ENCODE measurements at places on chromosomes 3 and 15.

GRCh38 chr15:28983432-28984311 is 97.9 kb downstream of the APBA2 start:
- H3K4me3 ChIP-seq, result no peak overlapping the region
- no peaks in the 10 kb centered on the region for H3K36me3 ChIP-seq
- H3K4me1 ChIP-seq, result peaks cover 45% of the 10 kb centered on the region
- no peak for DNase-seq

- H3K36me3 ChIP-seq, result no peaks in the 10 kb centered on the region
- no peak overlapping the region for H3K27ac ChIP-seq
- no peak for DNase-seq
- H3K27me3 ChIP-seq, result no peaks in the 10 kb centered on the region
These were observed 4.2 kb upstream of the SLC6A6 start for GRCh38 chr3:14397940-14398796.

- H3K4me1 ChIP-seq, result no peaks in the 10 kb centered on the region
- H3K27ac ChIP-seq, result no peak overlapping the region
- no peaks in the 10 kb centered on the region for H3K27me3 ChIP-seq
These were observed 61.2 kb upstream of the SEC22A start for GRCh38 chr3:123140550-123140949.

DNA sequence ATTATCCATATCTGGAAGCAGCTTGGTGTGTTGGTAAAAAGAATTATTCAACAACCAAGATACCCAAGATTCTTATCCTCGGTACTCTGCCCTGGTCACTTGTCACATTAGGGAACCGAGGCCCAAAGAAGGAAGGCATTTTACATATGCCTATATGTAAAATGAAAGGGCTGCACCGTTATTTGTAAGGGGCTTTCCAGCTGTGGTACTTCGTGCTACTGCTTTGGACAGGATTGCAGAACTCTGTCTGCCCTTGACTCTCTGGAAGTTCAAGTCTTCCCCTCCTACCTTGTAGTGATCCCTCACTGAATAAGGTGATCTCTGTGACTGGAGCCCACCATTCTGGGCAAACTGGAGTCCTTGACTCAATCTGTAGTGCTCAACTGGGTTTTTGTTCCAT is 198.9 kb upstream of the TOPAZ1 start:
- no peaks in the 10 kb centered on the region for H3K4me1 ChIP-seq
- no peak overlapping the region for H3K4me3 ChIP-seq
- no peak for DNase-seq
- H3K27ac ChIP-seq, result no peak overlapping the region
- no peaks in the 10 kb centered on the region for H3K36me3 ChIP-seq

DNA sequence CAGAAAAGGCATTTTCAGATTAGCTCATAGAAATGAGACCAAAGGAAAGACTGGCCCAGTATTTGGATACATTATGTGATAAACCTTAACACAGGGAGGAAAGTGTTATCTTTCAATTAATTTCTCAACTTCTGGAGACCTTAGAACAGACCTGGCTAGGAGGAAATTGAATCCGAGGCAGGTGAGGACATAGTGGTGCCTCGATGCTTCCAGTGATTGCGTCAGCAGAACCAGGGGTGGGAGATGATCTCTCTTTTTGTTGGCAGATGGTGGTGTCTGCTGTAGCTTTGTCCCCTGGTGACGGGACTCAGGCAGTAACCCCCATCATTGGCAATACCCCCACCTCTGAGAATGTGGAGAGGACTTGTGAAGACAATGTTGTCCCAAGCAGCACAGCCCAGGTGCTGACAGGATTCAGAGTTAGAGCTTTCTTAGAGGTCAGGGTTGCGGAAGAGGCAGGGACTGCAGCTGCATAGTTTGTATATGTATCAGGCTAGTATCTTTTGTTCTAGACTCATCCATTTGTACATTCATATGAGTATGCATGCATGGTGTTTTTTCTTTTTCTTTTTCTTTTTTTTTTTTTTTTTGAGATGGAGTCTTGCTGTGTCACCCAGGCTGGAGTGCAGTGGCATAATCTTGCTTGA is 27.9 kb upstream of the MUC20 start:
- no peak overlapping the region for H3K27ac ChIP-seq
- no peak for DNase-seq
- H3K4me3 ChIP-seq, result no peak overlapping the region
- no peaks in the 10 kb centered on the region for H3K4me1 ChIP-seq

- no peaks in the 10 kb centered on the region for H3K27me3 ChIP-seq
- no peaks in the 10 kb centered on the region for H3K36me3 ChIP-seq
- no peak overlapping the region for H3K27ac ChIP-seq
- H3K4me3 ChIP-seq, result no peak overlapping the region
- no peak for DNase-seq
- no peaks in the 10 kb centered on the region for H3K4me1 ChIP-seq
These were observed 18.2 kb downstream of the ABTB1 start for GRCh38 chr3:127690823-127691452.

DNA sequence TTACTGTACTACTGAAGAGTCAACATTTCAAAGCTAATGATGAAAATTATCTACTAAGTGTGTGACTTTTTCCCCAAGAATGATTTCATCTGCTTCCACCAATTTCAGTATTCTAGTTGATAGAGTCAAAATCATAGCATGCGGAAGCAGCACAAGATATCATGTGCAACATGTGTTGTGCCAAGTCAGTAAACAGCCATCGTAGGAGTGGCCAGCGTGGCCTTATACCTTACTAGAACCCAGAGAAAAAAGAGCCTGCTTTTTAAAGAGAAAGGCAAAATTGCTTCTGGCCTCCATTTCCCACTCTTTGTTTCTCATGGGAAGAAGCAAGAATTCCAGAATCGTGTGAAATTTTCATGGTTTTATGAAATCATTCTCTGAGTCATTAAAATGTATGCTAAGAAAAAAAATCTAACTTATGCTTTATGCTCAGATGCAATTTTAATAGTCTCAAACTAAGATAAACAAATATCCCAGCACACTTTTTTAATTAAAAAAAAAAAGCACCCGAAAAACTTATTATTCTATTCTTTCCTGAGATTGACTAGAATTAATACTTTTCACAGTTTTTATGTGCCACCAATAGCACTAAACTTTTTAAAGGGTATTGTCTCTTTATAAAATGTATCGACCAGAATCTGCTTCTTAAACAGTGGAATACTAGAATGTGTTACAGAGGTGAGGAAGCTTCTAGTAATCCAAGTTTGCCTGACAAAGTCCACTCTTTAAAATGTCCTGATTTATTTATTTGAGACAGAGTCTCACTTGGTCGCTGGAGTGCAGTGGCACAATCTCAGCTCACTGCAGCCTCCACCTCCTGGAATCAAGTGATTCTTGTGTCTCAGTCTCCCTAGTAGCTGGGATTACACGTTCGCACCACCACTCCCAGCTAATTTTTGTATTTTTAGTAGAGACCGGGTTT is 87.3 kb downstream of the MBNL1 start:
- no peak overlapping the region for H3K4me3 ChIP-seq
- DNase-seq, result no peak
- peaks cover 16% of the 10 kb centered on the region for H3K4me1 ChIP-seq
- no peaks in the 10 kb centered on the region for H3K27me3 ChIP-seq

- H3K36me3 ChIP-seq, result no peaks in the 10 kb centered on the region
- peaks cover 10% of the 10 kb centered on the region for H3K4me1 ChIP-seq
- no peak for DNase-seq
These were observed 44.1 kb upstream of the LCTL start for GRCh38 chr15:66609876-66610275.

- no peaks in the 10 kb centered on the region for H3K36me3 ChIP-seq
- no peak for DNase-seq
- H3K4me3 ChIP-seq, result no peak overlapping the region
These were observed 52.0 kb downstream of the POLR2M start for GRCh38 chr15:57758560-57758959.

GRCh38 chr3:134427400-134428111 is 53.3 kb upstream of the AMOTL2 start:
- no peak overlapping the region for H3K27ac ChIP-seq
- H3K4me3 ChIP-seq, result no peak overlapping the region
- H3K4me1 ChIP-seq, result no peaks in the 10 kb centered on the region
- DNase-seq, result no peak
- H3K36me3 ChIP-seq, result no peaks in the 10 kb centered on the region
- H3K27me3 ChIP-seq, result peaks cover 2% of the 10 kb centered on the region
